ENCODE measurements at places on chromosomes 11 and 22.

GRCh38 chr11:123020968-123021367 is 39.3 kb upstream of the BSX start:
- DNase-seq: peak; percentile 54

- peak; percentile 7 for DNase-seq
Observed at GRCh38 chr11:78684377-78684776, 109.7 kb upstream of the NARS2 start.

DNA sequence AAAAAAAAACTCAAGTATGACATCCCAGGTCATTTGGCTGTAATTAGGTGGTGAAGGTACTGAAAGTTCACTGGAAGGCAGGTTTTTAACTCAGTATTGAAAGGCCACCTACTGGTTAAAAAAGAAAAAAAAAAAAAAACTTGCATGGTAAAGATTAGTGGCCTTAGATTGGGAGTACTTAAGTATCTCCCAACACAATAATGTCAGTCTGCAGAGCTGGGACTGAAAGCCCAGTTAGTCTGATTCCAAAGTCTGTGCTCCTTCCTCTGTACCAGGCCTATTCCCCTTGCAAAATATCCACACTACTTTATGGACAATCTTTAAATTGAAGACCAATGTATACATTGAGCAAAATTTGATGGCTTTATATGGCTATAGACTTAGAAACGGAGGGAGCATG is 85.5 kb downstream of the NOX4 start:
- DNase-seq: peak; percentile 21

GRCh38 chr11:65502274-65502554 is 3.4 kb downstream of the MALAT1 start:
- no peak for DNase-seq

DNA sequence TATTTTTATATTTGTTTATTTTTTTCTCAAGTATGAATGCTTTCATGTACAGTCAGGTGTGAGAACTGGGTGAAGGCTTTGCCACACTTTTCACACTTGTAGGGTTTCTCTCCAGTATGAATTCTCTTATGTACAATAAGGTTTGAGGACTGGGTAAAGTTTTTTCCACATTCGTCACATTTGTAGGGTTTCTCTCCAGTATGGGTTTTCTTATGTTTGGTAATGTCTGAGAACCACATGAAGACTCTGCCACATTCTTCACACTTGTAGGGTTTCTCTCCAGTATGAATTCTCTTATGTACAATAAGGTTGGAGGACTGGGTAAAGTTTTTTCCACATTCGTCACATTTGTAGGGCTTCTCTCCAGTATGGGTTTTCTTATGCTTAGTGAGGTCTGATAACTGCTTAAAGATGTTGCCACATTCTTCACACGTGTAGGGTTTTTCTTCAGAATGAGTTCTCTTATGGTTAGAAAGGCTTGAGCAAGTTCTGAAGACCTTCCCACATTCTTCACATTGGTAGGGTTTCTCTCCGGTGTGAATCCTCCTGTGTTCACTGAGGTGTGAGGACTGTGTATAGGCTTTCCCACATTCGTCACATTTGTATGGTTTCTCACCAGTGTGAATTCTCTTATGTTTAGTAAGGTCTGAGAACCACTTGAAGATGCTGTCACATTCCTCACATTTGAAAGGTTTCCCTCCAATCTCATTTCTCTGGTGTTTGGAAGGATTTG is 19.7 kb downstream of the ZNF195 start:
- no peak for DNase-seq

GRCh38 chr11:58451585-58451984 is 9.5 kb upstream of the OR5B12 start:
- peak; percentile 14 for DNase-seq

DNA sequence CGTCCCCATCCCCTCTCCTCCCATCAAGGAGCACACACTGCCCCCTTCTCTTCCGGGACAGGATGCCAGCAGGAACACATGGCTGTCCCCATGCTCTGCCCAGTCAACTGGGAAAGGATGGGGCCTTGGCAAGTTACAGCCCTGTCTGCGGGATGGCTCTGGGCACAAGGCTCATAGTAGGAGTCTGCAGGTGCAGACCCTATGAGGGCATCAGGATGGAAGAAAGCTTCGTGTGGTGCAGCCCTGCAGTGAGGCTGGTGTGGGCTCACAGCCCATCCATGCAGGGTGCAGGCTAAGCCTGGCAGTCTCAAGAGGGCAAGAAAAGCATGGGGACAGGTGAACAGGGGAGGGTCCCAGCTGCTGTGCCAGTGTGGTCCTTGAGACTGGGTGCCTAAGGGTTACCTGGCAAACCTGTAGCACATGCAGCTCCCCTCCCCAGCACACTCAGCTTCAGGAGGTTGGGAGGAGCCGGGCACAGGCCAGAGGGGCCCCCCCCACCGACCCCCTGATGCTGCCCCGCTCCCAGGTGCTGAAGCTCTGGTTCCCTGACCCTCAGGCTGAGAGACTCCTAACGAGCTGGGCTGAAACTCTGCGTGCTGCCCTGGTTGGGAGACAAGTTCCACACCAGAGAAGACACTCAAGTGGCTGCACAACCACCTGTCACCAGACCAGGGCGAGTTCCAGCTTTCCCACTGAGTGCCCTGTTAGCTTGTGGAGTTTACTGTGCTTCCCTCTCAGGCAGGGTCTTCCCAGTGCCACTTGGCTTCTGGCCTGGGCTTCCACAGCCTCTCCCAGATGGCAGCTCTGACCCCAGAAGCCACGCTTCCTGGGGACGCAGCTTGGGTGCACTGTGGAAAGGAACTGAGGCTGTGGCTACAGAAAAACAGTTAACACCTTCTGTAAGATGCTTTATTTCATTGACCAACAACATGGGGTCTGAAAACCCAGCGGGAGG is 3.3 kb upstream of the SCARF2 start:
- DNase-seq: no peak

DNA sequence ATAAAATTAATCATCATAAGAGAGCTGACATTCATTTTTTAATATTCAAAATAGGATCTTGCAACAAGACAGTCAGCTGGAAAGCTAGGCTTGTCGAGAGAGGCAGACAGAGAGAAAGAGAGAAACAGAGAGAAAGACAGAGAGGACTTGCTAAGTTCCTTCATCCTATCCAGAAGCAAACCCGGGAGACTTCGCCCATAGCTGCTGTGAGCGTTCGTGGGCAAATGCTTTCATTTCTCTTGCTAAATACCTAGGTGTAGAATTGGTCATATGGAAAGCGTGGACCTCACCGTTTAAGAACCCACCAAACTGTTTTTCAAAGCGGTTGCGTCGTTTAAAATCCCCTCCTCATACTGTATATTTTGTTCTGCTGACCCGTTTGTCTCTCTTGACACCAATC is 25.3 kb upstream of the KRTAP5-6 start:
- no peak for DNase-seq

DNA sequence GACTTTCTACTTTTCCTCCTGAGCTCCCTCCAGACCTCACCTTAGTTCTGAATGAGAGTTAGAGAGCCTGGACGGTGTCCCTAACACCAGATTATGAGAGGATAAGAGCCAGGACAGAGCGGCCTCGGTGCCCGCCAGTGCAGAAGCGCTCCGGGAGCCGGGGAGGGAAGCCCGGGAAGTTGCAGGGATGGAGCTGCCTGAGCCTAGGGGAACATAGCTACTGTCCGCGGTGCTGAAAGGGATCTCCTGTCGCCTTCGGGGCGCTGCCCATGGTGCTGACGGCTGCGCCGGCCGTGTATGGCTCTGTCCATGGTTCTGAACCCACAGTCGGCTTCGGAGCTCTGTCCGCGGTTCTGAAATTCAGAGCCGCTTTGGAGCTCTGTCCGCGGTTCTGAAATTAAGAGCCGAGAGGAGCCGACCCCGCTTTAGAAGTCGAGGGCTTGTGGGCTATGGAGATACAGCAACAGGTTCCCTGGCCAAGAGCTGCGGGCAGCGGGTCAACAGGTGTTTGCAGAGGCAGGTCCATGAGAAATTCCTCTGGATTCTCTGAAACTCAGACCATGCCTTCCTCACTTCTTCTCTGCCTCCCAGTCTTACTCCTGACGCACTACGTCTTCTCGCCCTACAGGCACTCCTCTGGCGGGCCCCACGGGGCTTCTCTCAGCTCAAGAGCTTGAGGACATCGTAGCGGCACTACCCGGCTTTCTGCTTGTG is 814 bp downstream of the NPAS4 start:
- DNase-seq: peak; percentile 89

DNA sequence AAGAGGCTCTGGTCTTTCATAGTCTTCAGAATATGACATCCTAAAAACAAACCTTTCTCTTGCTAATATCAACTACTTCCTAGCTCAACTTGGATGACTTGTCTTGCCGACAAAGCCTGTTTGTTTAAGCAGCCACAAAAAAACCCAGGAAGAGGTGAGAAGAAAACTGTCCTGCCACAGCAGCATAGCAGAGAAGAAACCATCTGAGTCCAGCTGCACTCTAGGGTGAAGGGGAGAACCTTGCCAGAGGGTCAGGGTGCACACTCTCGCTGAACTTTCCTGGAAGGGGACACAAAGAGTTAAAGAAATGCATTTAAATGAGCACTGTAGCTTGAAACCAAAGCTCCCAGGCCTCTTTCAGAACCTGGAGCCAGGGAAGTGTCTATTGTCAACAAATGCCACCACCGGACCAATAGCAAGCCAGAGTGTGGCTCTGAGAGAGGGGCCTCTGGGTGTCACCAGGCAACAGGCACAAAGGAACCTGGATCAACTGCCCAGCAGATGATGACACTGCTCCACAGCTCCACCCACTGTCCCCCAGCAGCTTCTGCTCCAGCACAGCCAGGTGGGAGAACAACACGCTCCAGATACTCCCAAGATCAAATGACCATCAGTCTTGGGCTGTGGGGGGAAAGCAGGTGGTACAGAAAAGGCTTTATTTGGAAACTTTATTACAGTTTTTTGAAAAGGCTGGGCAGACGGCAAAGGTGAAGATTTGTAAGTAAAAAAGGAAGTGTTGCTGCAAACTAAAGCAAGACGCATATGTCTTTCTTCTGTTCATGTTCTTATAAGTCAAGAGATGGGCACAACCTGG is 105.7 kb downstream of the RASSF10 start:
- no peak for DNase-seq

GRCh38 chr22:40719599-40719998 is 40.3 kb downstream of the MCHR1 start:
- DNase-seq: no peak

DNA sequence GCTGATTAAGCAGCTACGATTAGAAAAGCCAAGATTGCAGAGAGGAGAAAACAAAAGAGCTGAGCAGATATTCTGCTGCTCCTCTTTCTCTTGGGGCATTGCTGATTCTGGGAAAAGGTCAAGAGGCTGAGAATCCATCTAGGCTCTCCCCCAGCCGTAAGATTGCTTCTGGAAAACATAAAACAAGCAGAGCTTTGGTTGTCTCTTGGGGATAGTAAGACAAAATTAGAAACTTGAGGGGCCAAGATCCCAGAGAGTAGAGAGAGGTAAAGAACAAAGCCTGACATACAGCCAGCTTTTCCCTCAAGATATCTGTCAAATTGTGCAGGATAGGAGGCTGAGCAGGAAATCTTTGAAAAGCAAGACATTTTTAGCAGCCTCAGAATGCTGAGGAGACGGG is 158.2 kb downstream of the TTC28 start:
- no peak for DNase-seq

DNA sequence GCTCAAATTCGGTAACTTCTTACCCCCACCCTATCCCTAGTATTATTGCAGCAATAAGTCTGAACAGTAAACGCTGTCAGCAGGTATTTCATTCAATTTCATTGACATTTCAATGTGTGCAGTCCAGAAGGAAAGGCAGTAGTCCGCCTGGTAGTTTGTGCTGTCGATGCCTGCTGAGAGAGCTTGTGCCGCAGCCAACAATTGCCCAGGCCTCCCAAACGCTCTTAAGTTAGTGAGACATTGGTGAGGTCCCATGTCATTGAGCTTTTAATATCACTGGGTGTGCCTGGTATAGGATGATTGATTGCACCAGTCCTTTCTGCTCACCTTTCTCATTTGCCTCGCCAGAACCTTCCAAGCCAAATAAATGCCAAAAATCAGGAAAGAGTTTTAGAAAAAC is 28.1 kb downstream of the ALKBH3 start:
- DNase-seq: no peak

DNA sequence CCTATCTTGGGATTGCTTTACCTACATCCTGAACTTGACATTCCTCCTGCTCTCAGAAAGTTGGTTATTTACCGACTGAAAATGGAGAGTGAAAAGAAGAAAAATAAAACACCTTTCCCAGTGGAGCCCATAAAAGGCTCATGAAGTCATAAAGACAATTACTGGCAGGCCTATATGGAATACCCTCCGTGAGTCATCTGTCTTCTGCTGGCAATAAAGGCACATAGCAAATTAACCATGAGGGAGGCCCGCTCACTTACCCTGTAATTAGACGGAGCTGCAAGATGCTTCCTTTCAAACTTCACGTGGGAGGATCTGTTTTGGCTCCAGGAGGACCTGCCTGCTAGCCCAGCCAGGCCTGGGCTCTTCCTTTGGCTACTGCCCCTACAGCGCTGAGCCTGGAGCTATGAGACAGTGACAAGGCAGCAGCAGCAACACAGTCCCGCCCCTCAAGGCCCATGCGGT is 540.4 kb downstream of the BUD13 start:
- peak; percentile 7 for DNase-seq

GRCh38 chr11:114847306-114847975 is 169.1 kb downstream of the NXPE2 start:
- no peak for DNase-seq

- peak; percentile 5 for DNase-seq
Observed at GRCh38 chr11:77710358-77710757, 72.8 kb upstream of the CLNS1A start.

- peak; percentile 57 for DNase-seq
Observed at GRCh38 chr11:104946907-104947306, 21.5 kb downstream of the CASP4 start.

- peak; percentile 69 for DNase-seq
Observed at GRCh38 chr11:111526501-111526900, 11.9 kb downstream of the HOATZ start.

DNA sequence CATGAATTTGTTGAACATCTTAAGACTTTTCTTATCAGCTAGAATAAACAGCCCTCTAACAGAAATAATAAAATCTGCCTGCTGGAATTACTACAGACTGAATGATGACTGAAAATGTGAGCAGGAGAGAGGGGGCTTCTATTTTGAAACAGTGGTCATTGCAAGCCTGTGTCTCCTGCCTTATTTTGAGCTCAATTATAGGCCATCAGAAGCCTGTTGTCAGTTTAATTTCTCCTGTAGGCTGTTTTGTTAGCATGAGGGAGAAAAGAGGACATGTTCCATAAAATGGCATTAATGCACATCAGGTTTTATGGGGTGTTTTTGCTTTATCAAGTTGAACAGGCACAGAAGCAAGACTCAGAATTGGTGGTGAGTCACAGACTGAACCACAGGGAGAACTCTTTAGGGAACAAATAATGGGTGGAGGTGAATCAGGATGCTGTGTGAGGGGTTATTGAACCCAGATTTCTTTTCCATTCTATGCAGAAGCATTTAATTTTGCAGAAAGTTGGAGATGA is 129.1 kb downstream of the PARVA start:
- peak; percentile 61 for DNase-seq

GRCh38 chr11:124748481-124749343 is 3.3 kb downstream of the VSIG2 start:
- no peak for DNase-seq

GRCh38 chr11:102047305-102047924 is at the start of gene CFAP300:
Gene CFAP300, plus strand, starts transcription at chr11:102047437. Its CDS starts 34 bp downstream, at chr11:102047471.
- peak; percentile 85 for DNase-seq

Data from fibroblast of upper back skin (primary cell).